Stimulated activated CD8-positive, alpha-beta memory T cell treated with anti-CD3 and anti-CD28 coated beads, Interleukin-12 subunit alpha, Interleukin-12 subunit beta, amount 100 ng/mL, for 1 hour (primary cell): ENCODE measurements at places on chromosomes 5 and 9.
A peak's percentile ranks its signal among the peaks of the same experiment; 100 is the strongest.

GRCh38 chr9:134595014-134595413, 46.6 kb upstream of the COL5A1 start:
- no peak for DNase-seq

DNA sequence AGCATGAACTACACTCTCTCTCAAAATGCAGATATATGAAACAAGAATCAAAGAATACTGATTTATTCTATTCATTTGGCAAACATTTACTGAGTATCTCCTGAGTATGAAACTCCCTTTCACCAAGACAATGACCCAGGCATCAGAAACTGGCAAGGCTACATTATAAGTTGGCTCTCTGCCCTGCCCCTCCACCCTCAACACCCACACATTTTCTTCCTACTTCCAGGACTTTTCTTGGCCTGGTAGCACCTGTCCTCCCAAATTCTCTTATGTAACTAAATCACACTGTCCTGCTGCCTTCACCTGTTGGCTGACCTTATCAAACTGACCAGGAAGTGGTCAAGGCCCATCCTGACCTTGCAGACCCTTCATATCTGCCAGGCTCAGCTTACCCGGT, 3.5 kb downstream of the RASEF start:
- no peak for DNase-seq

- DNase-seq, result no peak
Observed at GRCh38 chr5:35773967-35774366, 82.7 kb upstream of the IL7R start.

DNA sequence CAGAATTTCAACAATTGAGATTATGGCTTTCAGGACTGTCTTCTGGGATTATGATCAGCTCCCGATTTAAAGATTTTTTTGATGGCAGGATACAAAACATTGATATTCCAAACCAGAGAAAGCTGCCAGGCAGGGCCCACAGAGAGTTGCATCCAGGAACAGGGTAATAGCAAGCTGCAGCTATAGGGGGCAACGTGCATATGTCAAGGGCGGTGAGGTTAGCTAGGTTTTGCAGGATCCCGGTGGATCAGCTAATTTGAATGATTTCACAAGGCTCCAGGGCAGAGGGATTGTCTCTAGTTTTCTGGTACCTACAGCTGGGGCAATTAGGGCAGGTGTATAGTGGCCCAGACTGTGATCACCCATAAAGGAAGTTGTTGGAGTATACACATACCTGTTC, 339.4 kb downstream of the CHSY3 start:
- no peak for DNase-seq

GRCh38 chr5:142364251-142365145, 39.7 kb upstream of the SPRY4 start:
- no peak for DNase-seq

- DNase-seq, result no peak
Observed at GRCh38 chr5:110195288-110195687, 505.6 kb downstream of the MAN2A1 start.

- no peak for DNase-seq
Observed at GRCh38 chr9:127613583-127613954, 1.5 kb downstream of the STXBP1 start.

- no peak for DNase-seq
Observed at GRCh38 chr5:139023286-139023685, 148.2 kb upstream of the LRRTM2 start.

DNA sequence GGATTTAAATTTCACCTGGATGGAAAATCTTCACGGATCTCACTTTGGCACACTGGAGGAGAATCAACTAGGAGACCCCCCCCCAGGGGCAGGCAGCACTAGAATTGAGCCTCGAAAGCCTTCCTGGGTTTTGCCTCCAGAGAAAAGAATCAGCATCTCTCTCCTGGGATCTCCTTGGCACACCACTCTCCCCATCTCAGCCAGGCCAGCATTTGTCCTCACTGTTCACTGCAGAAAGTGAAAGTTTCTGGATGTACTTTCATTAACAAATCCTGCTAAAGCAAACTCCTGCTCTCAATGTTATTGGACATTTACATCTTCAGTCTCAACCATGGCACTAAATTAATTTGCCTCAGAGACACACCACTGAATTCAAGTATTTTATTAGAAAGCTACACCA, 312.2 kb downstream of the SLIT3 start:
- DNase-seq, result no peak

GRCh38 chr5:95631255-95631958, 11.5 kb downstream of the GPR150 start:
- no peak for DNase-seq

DNA sequence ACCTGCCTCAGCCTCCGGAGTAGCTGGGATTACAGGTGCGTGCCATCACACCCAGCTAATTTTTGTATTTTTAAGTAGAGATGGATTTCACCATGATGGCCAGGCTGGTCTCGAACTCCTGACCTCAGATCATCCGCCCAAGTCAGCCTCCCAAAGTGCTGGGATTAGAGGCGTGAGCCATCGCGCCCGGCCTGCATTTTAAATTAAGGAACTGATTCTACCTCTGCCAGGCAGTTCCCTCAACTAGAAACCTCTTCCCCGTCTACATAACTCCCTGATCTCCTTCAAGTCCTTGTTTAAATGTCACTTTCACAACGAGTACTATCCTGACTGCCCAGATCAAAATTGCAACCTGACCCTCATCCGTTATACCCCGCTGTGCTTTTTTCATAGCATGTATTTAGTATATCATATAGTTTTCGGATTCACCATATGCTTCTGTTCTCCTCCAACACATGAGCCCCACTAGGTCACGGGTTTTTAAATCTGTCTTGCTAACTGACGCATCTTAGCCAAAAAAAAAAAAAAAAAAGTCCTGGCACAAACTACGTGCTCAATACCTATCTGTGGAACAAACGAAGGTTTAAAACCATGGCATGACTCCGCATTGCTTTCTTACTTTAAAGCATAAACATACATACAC, 858 bp upstream of the SOWAHA start:
- DNase-seq, result no peak

DNA sequence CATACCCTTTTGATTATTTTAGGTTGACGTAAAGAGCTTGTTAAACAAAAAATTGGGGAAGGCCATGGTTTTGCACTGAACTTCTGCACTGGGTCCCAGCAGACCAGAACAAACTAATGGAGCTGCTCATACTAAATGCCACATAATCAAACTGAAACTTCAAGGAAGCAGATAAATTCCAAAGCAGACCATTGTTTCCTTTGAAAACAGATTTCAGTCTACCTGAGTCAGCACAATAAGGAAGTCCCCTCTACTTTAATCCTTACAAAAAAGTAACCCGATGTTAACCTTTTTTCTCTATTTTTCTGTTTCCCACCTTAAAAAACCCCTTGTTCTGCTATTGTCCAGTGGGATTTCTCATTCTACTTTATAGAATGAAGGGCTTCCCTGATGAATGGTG, 39.2 kb downstream of the WDR36 start:
- DNase-seq, result no peak

GRCh38 chr9:573691-574410, 267.6 kb upstream of the DMRT1 start:
- DNase-seq, result no peak

DNA sequence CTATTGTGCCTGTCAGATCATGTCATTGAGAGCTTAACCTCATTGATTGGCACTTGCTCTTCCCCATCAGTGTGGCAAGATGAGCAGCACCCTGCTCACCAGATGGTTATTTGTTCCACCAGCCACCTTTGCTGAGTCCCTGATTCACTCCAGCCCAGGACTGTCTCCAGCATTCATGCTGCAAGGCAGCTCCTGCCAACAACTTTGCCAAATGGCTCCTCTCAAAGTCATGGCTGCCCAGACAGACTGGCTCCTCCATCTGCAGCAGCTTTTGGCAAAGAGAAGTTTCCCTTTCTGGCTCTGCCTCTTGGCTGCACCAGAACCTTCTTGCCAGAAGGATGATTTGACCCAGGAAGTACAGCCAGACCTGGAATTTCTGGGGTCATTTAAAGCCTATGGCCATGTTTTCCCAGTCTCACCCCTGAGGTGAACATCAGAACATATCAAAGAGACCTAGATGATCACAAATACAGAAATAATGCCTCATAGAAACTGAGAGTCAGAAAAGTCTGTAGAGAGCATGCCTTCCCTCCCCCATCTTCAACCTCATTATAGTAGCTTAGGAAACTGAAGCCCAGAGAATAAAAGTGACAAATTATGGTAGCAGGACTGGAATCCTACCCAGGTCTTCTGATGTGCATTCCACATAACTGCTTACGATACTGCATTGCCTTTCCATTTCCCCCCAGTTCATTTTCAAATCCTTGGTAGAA, 10.4 kb downstream of the PPP2R2B start:
- DNase-seq, result no peak

GRCh38 chr5:116358015-116358523, 216.6 kb downstream of the SEMA6A start:
- no peak for DNase-seq

DNA sequence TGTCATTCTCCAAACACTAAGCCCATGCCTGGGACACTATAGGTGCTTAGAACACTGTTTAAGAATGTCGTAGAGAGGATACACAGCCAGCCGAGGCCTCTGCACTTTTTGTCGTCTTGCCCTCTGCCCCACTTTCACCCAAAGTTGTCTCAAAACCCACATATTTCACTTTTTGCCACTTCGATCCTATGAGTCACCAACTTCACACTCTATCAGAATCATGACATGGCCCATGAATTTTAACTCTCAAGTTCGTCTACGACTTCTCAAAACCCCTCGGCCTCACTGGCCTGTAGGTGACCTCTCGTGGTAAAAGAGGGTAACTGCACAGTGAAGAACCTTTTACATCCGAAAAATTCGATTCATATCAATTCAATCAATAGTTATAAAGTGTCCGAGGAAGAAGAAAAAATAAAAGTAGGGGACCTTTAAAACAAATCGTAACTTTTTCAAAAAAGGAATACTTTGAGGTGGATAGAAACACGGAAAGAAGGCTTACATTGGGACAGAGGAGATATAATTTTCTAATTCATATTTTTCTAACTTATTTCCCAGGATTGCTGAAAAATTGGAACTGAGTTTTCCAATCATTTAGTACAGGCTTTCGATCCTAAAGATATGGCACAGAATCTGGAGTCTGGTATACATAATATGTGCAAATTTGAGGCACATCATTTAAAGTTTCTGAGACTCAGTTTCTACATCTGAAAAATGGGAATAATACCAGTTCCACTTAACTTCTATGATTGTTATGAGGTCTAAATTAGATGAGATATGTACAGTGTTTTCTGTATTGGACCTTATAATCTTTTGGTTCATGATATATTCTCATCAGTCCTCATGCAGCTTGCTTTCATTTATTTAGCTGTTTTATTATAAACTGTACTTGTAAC, 122.6 kb downstream of the APBA1 start:
- no peak for DNase-seq

DNA sequence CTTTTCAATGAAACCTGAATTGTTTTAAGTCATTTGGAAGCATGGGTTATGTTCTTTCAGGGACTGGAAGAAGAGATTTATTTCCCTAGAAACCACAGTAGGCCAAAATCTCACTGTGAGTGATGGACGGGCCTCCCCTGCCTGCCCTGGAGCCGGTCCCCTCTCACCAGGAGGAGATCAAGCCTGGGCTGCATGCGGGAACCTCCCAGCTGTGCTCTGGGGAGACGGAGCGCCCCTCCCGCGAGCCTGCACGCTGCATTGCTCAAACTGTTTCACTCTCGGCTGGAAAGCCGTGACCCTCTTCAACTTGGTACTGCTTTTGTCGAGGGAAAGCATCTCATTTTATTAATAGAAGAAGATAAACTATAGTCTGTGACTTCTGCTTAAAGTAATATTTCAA, 85.4 kb downstream of the IRX2 start:
- DNase-seq, result no peak

DNA sequence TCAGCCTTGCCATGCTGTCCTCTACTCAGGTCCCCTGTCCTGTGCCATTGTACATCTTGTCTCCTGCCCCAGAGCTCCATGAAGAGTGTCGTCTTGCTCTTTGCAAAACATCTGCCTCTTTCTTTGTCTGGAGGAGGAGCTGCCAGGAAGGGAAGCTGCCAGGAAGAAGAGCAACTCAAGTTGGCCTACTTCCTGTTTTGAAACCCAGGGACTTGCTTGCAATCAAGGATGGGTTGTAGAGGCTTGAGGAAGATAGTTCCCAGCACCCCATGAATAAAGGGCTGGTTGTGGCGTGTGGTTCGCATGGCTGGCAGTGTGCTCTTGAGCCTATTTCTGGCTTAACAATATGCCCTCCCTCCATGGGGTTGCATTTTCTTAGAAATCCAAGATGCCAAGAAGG, 53.0 kb upstream of the CPEB4 start:
- DNase-seq, result no peak

- DNase-seq, result no peak
Observed at GRCh38 chr5:125481506-125482465, 735.3 kb upstream of the ZNF608 start.

- DNase-seq, result no peak
Observed at GRCh38 chr5:207599-207998, 10.4 kb downstream of the CCDC127 start.

DNA sequence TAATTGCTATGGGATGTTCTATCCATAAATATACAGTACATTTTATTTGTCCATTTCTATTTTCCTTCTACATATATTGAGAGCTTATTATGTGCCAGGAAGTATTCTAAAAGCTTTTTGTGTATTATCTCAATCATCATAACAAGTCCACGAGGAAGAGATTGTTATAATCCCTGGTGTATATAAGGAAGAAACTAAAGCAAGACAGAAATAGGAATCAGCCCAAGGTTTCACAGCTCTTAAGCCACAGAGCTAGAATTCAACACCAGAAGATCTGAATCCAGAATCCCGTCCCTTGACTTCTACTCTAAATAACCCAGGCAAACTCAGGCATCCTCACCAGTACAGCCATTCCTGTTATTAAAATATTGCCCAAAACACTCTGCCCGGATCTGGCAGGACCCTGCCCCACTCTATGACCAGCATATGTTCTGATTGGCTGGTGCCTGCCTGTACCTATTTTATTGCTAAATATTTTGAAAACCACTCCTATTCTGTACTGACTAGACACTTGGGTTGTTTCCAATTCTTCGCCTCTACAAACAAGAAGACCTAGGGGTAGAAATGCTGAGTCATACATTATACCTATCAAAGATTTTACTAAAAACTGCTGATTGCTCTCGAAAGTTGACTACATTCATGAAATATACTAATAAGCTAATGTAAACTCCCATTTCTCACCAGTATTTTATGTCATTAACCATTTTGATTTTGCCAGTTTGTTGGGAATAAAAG, 297.4 kb downstream of the ENC1 start:
- no peak for DNase-seq

- peak; percentile 61 for DNase-seq
Observed at GRCh38 chr9:137046088-137046787, at the start of gene NPDC1. NPDC1 (minus strand) TSS chr9:137046177; CDS start chr9:137045989, 188 bp downstream.

DNA sequence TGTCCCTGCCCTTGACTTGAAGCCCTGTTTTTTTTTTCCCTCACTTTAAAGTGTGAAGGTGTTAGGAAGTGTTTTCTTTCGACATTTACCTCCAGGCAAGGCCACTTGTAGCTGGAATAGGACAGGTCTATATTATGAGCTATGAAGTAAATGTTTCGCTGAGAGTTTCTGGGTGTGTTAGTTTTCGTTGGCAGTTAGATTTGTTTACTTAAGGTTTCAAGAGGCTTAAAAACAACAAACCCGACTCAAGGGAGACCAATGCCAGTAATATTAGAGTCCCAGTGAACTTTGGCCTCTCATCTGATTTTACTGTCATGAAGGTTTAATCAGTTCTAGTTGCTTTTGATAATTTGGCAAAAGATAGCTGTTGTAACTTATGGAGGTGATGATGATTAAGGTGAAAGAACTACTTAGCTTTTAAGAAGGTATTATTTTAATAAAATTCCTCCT, 25.2 kb downstream of the OCLN start:
- DNase-seq, result no peak
